ENCODE measurements at places on chromosomes 12 and 14. TPM values are rescaled to one million over a fixed set of nuclear protein-coding genes. Genes with fewer than 3 reads are reported as not detected.

The NOPCHAP1 gene
- 16.5 TPM for total RNA-seq

DNA sequence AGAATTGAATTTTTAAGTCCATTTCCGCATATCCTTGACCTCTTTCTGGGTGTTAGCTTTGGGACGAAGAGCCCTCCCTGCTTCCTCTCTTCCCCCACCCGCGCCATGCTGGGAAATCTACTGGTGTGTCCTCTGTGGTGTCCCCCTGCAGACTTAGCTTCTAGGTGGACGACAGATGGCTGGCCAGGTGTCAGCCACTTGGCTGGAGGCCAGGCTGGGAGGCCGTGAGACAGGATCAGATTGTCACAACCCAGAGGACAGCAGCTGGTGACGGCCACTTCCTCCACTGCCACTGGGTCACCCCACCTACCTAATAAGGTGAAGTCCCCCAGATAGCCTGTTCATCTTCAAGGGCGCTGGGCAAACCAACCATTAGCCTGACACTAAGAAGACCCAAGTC is 13.3 kb upstream of the DTX1 start:
- peaks cover 14% of the 10 kb centered on the region for H3K27me3 ChIP-seq
- H3K27ac ChIP-seq: no peak overlapping the region
- DNase-seq: no peak
- no peak overlapping the region for H3K4me3 ChIP-seq
- H3K4me1 ChIP-seq: no peaks in the 10 kb centered on the region

GRCh38 chr12:18872770-18873169 is 134.9 kb downstream of the CAPZA3 start:
- H3K36me3 ChIP-seq: no peaks in the 10 kb centered on the region
- H3K27ac ChIP-seq: no peak overlapping the region
- no peak overlapping the region for H3K4me3 ChIP-seq
- H3K4me1 ChIP-seq: no peaks in the 10 kb centered on the region

- DNase-seq: peak; percentile 84
- peaks cover 2% of the 10 kb centered on the region for H3K27me3 ChIP-seq
- no peaks in the 10 kb centered on the region for H3K36me3 ChIP-seq
- H3K4me3 ChIP-seq: peak overlapping the region; percentile 56
- H3K4me1 ChIP-seq: peaks cover 48% of the 10 kb centered on the region
- peak overlapping the region; percentile 74 for H3K27ac ChIP-seq
Measured at GRCh38 chr12:52020539-52021336, 14.0 kb downstream of the TAMALIN start.

GRCh38 chr12:52909331-52909730 is 4.5 kb upstream of the KRT8 start:
- H3K27me3 ChIP-seq: peaks cover 3% of the 10 kb centered on the region
- no peak overlapping the region for H3K4me3 ChIP-seq
- H3K36me3 ChIP-seq: no peaks in the 10 kb centered on the region
- H3K4me1 ChIP-seq: peaks cover 5% of the 10 kb centered on the region
- DNase-seq: no peak
